Activated T-helper 1 cell treated with Interleukin-2 at 50 U/mL for 16 hours (primary cell): ENCODE measurements at places on chromosomes 11 and 22.

DNA sequence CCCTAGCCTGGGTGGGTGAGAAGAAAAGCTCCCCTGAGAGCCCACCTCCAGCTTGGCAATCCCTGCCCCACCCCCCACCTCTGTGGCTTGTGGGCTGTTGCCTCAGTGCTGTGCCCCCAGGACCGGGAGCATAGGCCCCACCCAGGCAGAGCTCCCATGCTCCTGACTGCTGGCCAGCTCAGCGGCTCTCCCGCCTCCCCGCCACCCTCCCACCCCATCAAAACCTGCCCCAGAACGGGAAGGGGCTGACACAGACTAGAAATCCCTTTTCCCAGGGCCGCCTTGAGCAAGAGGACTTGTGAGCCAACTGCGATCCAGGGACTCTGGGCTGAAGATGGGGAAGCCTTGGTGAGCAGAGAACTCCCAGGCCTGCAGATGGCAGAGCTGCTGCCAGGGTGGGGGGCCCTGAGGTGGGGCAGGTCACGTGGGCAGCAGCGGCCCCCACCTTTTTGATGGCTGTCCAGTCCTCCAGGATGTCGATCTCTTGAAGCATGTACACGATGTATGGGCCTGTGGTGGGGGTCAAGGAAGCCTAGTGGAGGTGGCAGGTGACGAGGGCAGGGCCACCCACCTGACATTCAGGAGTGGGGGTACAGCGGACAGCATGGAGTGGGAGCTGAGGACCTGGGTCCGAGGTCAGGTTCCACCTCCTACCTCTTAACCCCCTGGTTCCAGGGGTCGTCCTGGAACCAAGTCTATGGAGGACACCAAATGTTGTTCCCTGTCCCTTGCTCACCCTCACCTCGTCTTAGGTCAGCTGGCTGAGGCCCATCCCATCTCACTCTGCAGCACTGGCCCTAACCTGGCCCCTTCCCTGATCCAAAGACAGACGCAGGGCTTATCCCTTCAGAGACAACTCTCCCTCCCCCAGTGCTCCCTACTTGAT lies 2.3 kb upstream of the RIN1 start:
- no peak for DNase-seq

- no peak for DNase-seq
Observed at GRCh38 chr11:118247041-118247440, 5.1 kb downstream of the MPZL3 start.

DNA sequence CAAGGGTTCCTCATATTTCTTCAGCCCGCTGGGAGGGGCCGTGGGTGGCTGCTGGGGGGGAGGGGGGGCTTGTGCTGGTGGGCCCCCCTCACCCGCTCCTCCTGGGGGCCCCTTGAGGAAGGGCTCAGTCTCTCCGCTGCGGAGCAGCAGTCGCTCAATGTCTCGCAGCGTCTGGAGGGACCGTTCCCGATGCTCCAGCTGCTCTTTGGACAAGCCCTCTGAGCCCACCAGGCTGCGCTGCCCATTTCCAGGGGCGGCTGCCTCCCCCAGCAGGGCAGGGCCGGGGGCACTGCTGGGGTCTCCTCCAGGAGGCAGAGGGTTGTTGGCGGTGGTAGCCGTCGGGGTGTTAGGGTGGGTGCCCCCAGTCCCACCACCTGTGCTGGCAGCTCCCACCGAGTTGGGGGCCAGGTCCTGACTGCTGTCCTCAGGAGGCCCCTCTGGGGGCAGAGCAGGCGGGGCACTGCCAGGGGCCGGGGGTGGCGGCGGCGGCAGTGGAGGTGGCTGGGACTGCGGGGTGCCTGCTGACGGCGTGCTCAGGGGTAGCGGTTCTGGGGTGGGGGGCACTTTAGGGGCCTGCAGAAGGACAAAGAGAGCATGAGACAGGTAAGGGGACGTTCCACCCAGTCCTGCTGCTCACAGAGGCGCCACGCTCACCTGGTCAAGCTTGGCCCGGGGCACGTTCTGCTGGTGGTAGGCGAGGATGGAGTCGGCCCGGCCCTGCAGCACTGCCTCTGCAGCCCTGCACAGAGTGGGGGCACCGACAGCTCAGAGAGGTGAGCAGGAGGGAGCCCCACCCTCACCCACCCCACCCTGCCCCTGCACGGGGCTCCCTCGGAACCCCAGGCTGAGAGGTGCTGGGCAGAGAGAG lies 18.9 kb downstream of the CXCR5 start:
- DNase-seq: no peak

GRCh38 chr11:16979703-16980622 lies 34.3 kb downstream of the PLEKHA7 start:
- no peak for DNase-seq

DNA sequence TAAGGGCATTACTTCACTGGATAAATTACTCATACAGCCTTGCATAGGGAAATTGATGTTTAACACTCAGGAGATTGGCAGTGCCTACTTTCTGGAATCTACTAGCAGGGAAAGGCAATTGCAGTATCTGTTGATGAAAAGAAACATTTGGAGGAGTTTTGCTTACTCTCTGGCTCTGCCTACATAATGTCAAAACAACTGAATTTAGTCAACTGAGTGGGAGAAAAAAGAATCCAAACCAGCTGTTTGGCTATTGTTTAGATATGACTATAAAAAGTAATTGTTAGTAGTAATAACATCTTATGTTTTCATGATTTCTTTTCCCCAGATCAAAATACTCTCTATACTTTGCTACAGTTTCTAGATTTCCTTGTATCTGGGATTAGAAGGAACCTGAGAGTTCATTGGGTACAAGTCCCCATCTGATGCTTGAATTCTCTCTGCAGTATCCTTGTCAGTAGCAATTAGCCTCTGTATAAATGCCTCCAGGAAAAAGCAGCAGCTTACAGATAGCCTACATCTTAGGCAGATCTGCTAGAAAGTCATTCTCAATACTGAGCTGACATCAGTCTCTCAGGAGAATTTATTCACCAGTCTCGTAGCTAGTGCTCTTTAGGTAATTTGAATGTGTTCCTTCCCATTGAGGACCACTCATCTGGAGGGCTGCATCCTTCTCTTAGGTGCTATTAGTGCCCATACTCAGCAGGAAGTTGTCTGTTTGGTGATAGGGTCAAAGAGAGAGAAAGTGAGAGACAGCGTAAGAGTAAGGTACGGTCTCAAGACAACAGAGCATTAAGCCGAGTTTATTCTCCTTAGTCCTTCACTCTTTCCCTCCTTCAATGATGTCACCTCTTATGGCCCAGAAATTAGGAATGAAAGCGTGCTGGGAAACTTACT lies 185.9 kb upstream of the CCDC90B start:
- DNase-seq: no peak

DNA sequence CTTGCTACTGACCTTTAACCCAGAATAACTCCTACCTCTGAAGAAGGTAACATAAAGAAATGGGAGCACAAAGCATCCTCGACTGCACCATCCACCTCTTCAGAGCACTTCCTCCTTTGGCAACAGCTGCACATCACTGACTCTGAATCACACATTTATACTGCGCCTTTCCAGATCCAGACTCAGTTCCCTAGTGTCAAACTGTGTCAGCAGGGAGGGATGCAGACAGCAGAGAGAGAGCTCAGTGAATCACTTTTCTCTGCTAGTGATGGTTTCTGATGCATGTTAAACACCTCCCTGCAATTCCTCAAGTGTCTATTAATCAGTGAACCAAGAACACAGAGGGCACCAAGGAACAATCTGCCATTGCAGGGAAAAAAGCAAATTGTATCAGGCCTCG lies 118.9 kb downstream of the PLEKHA7 start:
- DNase-seq: no peak

DNA sequence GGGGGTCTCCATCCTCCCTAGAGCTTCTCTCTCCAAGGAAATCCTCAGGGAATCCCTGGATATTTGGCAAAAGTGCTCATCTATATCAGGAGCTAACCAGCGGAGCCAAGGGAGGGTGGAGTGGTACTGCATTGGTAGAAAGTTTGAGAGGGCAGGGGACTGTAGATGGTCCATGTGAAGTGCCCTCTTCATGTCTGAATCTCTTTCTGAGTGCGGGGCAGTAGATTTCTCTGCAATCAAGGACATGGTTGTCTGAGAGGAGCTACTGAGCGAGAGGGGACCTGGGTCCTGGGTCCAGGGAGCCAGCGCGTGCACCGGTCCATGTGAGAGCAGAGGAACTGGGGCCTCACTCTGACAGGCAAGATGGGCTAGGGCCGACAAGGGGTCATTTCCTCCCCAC lies 701 bp downstream of the DIXDC1 start:
- DNase-seq: no peak

DNA sequence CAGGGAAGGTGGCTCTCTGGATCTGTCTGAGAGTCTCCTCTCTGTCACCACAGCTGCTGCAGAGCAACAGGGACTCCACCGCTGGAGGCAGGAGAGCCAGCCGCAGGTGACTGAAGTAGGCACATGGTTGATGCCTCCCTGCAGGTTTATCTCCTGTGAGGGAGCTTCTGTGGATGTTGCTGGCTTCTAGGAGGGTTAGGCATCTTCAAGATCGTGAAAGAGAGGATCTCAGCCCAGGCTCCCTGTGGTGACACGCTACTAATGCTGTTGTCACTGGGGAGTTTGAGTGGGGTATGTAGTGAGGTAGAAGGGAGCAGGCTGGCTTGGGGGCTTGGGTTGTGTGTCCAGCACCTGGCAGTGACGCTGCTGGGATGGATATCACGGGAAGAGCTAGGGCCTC lies 34.1 kb downstream of the DAGLA start:
- no peak for DNase-seq

- DNase-seq: peak; percentile 14
Observed at GRCh38 chr11:72721689-72722049, 30.5 kb downstream of the ARAP1 start.

GRCh38 chr22:49907807-49908206 lies 10.4 kb downstream of the ALG12 start:
- DNase-seq: no peak

DNA sequence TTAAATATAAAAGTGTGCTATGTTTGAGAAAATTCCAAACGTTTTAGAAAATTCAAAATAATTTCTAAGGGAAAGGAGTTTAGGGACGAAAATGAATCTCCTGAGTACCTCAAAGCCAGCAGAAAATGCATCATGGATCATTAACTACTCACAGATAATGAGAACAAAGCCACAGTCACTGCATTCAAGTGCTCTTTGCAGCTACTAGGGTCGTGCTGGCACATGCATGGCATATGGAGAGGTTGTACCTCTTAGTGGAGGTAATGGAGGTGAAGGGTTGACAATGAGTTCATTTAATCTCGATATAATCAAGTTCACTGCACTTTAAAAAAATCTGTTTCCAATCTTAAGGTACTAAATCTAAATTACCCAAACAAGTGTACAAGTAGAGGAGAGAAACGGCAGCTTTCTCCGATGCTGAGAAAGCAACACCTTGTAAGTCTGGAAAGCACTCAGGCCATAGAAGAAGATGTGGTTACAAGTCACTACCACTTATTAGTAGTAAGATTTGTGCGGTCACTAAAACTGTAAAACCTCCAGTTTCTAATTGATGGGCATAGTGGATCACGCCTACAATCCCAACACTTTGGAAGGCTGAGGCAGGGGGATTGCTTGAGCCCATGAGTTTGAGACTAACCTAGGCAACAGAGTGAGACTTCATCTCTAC lies 261.1 kb upstream of the ANO3 start:
- no peak for DNase-seq

- no peak for DNase-seq
Observed at GRCh38 chr11:20964985-20965384, 295.6 kb downstream of the NELL1 start.

DNA sequence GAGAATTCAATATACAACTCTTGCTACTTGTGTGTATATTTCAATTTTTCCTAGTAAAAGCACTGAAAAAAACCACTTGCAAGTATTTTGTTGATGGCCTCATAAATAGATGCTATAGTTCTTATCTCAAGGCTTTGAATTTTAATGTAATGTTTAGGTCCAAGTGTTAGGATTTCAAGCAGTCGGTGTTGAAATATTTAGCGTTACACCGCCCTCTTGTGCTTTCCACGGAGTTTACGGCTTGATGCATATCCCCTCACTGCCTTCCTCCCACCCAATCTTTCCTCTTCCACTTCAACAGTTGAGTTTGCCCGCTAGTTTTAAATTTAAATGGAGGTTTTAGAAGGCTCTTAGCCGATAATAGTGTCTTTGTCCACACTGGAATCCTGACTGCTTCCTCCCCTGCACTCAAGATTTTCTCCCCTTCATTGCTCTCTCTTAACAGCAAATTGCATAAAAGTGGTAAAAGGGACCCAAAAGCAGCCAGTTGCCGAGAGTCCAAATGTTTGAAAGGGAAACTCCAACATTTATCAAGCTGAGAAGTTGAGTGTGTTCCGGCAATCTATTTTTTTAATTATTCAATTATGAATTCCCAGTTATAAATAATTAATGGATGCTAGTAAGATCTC lies 25.9 kb upstream of the HTATIP2 start:
- no peak for DNase-seq

GRCh38 chr11:66264383-66264782 lies 4.1 kb upstream of the RAB1B start:
- no peak for DNase-seq

- no peak for DNase-seq
Observed at GRCh38 chr11:88354912-88355311, 17.4 kb upstream of the CTSC start.

GRCh38 chr22:29108137-29108536 lies 35.3 kb downstream of the KREMEN1 start:
- DNase-seq: no peak

- no peak for DNase-seq
Observed at GRCh38 chr11:84890676-84891075, 736.5 kb downstream of the DLG2 start.

DNA sequence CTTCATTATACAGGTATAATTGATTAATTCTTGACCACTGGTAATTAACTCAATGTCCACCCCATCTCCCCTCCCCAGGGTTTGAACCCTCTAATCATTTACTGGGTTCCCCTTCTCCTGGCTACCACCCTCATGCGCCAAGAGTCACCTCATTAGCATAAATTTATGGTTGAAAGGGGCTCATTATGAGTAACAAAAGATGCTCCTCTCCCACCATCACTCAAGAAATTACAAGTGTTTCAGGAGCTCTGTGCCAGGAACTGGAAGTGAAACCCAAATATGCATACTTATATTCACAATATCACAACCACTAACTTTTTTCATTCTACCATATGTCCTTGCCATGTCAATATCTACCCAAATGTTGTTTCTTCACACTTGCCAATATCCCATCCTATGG lies 7.8 kb upstream of the STIP1 start:
- DNase-seq: no peak

DNA sequence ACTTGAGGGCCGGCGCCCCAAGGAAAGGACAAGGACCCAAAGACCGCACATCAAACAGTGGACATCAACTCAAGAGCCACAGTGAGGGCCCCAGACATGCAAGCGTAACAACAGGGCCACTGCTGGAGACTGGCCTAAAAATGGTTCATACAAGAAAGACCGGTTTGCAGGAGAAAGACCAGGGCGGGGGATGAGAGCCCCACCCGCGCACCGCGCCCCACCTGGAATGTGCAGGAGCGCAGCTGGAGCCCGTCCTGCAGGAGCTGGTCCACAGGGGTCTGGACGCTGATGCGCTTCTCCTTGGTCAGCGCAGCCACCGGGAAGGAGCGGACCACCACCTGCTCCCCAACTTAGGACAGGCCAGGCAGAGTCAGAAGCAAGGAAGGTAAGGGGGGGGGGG lies 13.9 kb downstream of the SBF1 start:
- DNase-seq: no peak

DNA sequence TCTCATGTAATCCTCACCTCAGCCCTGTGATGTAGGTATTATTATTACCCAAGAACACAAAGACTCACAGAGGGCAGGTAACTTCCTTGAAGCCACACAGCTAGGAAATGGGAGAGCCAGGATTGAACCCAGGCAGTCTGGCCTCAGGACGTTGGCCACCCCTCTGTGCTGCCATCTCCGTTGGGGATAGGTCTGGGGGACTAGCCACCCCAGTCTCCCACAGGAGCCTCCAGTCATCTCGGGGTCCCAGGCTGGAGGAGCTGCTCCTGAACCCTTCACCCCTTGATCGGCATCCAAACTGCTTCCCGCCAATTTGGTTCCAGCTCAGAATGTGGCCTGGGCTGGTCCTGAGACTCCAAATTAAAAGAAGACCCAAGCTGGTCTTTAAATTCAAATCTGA lies 10.4 kb upstream of the TCF20 start:
- DNase-seq: no peak
